CD14-positive monocyte (primary cell): ENCODE measurements at places on chromosomes 2 and 18.
A peak's percentile ranks its signal among the peaks of the same experiment; 100 is the strongest.

- DNase-seq: no peak
These were observed 925 bp downstream of the SOS1 start for GRCh38 chr2:39119732-39120520.

DNA sequence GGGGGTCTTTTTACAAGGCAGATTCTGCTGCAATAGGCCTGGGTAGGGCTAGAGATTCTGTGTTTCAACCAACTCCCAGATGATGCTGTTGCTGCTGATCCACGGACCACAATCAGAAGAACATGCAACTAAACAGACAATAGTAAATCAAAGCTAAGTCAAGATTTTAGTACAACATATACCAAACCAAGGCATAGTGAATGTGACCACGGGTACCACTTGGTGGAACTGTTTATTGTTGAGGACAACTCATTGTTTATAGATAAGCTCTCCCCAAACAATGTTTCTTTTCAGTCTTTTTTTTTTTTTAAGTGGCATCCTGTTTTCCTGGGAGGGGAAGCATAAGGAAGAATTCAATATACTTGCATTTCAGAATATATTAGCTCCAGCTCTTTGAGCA lies 36.0 kb upstream of the DARS1 start:
- DNase-seq: no peak

DNA sequence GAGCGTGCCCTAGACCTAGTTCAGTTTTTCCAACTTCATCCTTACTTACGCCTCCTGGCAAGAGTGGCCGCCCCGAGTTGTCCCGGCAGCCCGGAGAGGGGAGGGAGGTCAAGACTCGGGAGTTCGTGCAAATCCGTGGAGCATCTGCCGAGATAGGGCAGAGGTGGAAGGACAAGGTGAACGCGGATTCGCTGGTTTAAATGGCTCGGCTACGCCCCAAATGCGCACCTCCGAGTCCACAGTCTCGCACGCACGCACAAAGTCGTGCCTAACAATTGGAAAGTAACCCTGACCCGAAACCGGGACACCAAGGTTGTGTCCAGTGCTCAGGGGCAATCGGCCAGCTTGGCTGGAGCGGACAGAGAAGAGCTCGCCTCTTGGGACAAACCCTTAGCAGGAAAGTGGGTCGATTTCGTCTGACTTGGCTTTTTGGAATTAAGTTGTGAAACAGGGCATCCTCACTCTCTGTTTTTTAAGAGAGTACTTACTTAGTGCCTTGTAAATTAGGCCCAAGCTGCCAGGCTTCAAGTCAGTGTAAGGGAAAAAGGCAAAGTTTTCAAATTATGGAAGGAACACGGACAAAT lies 726 bp upstream of the SS18 start:
- DNase-seq: no peak

DNA sequence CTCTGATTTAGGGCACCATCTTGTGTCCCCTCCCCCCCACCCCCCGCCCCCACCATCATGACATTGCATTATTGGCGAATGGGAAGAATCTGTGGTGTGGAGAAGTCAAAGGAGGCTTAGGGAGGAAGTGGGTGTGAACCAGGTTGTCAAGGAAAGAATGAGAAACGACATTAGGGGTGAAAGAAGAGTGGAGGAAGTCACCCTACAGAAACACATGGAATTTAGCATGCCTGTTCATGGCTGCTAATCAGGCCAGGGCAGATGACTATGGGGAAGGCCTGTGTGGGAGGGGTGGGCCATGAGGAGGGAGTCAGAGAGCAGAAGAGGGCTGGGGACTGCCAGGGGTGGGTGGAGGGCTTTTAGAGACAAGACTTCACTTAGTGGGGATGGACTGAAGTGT lies 81.6 kb downstream of the AOX1 start:
- DNase-seq: no peak

DNA sequence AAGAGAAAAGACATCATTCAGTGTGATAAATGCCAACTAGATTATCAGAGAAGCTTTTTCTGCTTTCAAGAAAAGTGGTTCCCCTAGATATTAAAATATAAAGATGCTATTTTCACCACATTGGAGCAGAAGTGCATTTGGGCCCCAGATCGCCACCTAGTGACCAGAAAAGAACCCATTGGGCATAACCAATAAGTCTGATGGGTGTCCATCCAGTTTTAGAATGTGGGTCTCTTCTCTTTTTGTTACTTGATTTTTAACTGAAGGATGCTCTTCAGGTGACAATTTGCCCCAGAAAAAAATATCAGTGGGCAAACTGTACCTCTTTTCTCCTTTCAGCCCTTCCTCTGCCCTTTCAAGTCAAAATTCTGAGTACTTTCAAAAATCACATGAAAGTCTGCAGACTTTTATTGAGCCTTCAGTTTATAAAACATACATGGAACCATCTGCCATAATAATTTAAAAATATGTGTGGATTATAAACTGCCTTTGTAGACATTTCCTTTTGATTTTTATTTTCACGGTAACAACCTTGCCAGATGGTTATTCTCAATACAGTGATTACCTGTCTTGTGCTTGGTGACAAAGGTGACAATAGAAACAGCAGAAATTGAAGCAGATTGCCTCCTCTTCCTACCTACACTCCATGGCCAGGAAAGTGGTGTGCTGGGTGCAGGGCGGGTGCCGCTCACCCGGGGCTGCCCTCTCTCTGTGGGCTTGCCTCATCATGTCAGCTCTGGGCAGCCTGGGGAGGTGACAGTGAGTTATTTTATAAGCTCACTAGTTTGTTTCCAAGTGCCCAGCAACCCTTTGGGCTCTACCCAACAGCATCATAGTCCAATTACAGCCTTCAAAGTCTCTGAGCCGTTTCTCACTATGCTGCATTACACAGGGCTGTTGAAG lies 124.5 kb downstream of the DCDC2C start:
- no peak for DNase-seq

GRCh38 chr2:151543876-151544275 lies 134.2 kb downstream of the RIF1 start:
- no peak for DNase-seq

GRCh38 chr2:39708003-39708402 lies 42.3 kb downstream of the TMEM178A start:
- DNase-seq: no peak

- DNase-seq: peak; percentile 31
These were observed 101.7 kb upstream of the ZNF236 start for GRCh38 chr18:76720683-76721082.

GRCh38 chr2:42117923-42118753 lies 51.0 kb upstream of the EML4 start:
- DNase-seq: peak; percentile 94

- no peak for DNase-seq
These were observed 13.6 kb upstream of the APCDD1 start for GRCh38 chr18:10440884-10441283.

DNA sequence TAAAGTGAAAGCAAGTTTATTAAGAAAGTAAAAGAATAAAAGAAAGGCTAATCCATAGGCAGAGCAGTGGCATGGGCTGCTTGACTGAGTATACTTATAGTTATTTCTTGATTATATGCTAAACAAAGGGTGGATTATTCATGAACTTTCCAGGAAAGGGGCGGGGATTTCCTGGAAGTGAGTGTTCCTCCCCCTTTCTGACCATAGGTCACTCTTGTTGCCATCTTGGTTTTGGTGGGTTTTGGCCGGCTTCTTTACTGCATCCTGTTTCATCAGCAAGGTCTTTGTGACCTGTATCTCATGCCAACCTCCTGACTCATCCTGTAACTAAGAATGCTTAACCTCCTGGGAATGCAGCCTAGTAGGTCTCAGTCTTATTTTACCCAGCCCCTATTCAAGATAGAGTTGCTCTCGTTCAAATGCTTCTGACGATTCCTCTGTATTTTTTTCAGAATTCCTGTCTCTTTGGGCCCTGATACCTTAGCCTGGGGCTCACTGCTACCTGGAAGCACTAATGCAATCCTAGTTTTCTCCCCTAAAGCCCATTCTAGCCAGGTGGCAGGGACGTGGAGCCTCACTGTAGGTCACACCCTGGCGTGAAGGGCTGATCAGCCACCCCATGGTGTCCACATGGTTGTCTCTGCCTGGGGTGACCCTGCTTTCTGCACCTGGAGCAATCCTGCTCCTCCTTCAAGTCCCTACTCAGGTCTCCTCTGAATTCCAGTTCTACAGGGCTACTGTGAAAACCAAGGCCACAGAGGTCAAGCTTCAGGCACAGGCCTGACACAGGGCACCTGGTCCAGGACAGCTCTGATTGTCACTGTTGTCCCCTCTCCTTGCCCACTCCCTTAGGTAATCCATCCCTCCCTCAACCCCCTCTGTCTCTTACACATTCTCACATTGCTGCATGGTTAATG lies 6.0 kb upstream of the SLC35F6 start:
- peak; percentile 16 for DNase-seq

DNA sequence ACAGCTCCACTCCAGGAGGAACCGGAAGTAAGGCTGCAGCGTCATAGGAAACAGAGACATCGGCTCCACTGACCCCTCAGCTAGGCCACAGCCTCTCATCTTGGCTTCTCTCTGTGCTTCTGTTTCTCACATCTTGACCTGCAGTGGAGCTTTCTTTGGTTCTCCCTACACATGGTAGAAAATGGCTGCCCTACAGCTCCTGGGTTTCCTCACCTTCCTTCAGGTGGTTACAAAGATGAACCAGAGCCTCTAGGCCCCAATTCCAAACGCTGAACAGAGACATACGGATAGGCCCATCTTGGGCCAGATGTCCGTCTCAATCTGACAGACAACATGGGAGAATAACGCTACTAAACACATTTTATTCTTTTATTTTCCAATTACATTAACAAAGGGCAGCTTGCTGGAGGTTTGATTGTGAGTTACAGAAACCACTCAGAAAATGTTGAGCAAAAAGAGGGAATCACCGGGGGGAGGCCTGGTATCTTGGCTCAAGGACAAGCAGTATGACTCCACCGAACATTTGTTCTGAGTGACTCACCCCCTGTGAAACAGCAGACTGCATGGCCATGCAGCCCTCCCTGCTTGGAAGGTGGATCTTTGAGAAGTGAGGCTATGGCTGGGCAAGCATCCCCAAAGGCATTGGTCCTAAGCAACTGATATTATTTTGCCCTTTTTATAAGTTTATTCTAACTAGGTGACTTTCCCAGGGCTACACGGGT lies 303.5 kb downstream of the CDCA7 start:
- DNase-seq: no peak

GRCh38 chr2:239326831-239327535 lies 73.8 kb downstream of the HDAC4 start:
- no peak for DNase-seq

- DNase-seq: no peak
These were observed 157.3 kb downstream of the ZRANB3 start for GRCh38 chr2:135373702-135374101.

DNA sequence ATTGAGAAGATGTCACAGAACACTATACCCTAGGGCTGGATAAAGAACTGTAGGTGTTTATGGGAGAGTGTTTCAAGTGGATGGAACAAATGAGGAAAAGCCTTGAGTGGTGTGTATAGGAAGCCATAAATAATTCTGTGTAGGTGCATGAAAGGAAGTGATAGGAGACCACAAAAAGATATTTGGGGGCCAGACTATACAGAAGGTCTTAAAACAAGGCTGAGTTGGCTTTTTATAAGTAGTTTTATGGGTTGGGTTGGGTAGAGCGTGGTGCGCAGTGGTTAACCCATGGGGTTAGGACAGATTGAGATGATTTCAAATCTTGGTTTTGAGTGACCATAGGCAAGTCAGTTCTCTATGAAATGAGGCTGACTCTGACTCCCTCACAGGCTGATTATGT lies 110.5 kb downstream of the PKP4 start:
- DNase-seq: no peak

DNA sequence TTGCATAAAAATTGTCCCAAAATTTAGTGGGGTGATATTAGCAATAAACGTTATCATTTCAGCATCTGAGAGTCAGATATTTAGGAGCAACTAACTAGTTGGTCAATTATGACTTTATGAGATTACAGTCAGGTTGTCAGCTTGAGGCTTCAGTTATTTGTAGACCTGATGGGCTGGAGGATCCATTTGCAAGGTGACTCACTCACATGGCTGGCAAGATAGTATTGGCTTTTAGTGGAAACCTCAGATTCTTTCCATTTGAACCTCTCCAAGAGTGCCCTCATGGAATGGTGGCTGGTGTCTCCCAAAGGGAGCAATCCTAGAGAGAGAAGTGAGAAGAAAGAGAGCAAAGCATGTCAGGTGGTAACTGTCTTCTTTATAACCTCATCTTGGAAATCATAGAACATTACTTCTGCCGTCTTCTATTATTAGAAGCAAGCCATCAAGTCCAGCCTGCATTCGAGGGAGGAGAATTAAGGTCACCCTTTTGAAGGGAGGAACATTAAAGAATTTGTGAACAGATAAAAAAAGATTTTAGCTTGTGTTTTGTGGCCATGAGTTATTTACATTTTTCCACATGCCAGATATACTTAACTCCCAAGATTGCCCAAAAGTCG lies 92.5 kb downstream of the HAUS1 start:
- DNase-seq: no peak

- DNase-seq: peak; percentile 85
These were observed 34.0 kb downstream of the TTLL4 start for GRCh38 chr2:218744615-218745014.

GRCh38 chr18:44668270-44668975 lies 12.3 kb upstream of the SETBP1 start:
- no peak for DNase-seq

DNA sequence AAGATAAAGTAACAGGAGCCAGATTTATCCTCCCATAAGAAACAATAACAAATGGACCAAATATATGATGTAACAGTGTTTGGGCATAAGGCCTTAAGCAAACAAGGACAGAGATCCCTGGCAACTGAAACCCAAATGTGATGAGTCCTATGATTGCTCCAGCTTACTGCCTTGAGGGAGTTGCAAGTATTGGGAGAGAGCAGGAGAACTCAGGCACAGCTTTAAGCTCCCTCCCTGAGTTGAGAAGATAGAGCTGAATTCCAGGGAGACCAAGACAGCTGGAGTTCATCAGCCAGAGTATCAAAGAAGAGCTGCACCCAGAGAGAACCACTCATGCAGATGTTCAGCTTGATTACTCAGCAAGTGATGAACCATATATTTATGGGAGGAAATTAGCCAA lies 814.5 kb upstream of the RAB6C start:
- no peak for DNase-seq

DNA sequence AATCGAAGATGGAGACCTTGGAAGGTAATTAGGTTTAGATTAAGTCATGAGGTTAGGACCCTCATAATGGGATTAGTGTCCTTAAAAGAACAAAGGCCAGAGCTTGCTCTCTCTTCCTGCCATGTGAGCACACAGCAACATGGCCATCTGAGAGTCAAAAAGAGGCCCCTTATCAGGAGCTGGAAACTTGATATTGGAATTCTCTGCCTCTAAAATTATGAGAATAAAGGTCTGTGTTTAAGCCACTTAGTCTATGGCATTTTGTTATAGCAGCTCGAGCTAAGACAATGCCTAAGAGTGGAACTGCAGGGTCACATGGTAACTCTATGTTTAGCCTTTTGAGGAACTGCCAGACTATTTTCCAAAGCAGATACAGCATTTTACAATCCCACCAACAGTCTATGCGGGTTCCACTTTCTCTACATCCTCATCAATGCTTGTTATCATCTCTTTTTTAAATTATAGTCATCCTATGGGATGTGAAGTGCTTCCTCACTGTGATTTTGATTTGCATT lies 42.4 kb downstream of the THADA start:
- no peak for DNase-seq

DNA sequence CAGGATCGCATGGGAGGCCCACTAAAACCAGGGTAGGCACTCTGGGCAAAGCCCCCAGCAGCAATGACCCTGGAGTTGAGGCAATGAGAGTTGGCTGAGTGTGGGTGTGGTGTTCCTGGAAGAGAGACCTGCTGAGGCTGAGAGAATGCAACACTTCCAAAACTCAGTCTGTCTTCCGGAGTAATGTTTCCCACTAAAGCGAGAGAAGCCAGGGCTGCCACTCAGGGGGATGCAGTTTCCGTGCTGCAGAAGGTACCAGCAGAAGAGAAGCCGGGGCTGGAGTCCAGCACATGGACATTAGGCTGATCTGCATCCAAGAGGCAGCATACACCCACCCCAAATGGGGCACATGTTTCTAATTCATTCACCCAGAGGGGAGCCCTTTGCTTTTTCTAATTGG lies 127.2 kb upstream of the ARHGAP28 start:
- DNase-seq: no peak
